ENCODE measurements at places on chromosomes 3 and 15.

DNA sequence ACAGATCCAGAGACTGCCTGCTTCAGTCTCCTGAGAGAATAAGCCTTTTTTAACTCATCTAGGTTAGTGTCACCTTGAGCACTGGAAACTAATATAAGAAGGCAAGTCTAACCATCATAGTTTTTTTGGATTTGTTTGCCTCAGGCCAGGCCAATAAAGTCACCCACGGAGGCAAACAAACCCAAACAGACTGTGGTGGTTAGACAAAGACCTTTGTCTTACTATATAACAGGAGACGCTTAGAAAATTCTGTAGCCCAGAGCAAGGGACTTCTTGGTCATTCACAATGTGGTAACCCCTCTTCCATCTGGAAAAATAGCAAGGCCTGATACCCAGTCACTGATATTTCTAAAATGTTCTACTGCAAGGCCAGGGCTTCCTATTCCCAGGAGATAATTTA, 45.3 kb upstream of the PPP2R3A start:
- no peak for DNase-seq

DNA sequence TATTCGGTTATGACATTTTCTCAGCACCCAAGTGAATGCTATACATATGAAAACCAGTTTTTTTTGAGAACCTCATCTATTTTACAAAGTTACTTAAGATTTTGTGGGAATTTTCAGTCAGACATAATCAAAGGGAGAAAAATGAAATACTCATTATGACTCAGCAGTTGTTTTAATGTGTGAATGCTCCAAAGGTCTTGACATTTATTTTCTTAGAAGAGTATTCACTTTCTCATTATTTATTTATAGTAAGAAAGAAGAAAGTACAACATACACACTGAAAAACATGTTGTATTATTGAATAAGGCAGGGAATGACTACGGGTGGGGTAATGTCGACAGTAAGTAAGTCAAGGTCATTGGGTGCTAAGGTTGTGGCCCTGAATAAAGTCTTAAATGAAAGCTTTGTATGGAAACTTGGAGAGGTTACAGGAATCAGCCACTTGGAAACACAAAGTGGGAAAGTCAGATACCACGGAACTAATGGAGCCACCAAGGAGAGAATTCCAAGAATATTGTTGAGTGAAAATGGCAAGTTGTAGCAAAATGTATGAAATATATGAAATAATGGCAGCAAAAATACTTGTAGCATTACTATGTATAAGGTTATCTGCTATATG, 844.5 kb downstream of the TBL1XR1 start:
- DNase-seq = no peak

- DNase-seq = no peak
Observed at GRCh38 chr3:87615506-87615905, 339.1 kb upstream of the POU1F1 start.

DNA sequence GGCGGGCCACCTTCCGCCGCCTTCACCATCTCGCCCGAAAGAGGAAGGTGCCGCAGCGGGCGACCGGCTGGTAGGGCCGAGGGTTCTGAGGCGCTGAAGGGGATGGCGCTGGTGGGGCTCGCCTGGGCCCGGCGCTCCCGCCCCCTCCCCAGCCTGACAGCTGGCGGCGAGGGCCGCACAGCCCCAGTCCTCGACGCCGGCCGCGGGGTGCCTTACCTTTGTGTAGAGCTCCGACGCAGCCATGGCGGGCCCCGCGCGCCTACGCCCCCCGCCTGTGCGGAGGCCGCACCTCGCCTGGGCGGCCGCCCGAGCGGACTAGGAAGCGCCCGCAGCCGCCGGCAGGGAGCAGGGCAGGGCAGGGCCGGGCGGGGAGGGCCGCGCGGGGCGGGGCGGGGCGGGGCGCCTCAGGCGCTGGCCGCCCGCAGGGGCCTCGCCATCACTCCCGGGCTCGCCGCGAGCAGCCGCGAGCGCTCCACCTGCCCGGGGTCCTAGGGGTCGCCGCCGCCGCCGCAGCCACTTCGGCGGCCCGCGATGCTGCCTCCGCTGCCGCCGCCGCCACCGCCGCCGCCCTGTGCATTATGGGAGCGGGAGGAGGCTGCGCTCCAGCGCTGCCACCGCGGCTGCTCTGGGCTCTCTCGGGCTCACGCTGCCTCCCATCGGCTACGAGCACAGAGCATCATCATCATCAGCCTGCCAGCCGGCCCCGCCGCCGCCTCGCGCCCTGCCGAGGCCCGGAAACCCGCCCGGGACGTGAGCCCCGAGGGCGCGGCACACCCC, at the start of gene MYO5A:
MYO5A (minus strand) TSS at position 317 of the 777 bp plus-strand sequence; CDS start at position 243, 74 bp downstream.
- peak; percentile 77 for DNase-seq

DNA sequence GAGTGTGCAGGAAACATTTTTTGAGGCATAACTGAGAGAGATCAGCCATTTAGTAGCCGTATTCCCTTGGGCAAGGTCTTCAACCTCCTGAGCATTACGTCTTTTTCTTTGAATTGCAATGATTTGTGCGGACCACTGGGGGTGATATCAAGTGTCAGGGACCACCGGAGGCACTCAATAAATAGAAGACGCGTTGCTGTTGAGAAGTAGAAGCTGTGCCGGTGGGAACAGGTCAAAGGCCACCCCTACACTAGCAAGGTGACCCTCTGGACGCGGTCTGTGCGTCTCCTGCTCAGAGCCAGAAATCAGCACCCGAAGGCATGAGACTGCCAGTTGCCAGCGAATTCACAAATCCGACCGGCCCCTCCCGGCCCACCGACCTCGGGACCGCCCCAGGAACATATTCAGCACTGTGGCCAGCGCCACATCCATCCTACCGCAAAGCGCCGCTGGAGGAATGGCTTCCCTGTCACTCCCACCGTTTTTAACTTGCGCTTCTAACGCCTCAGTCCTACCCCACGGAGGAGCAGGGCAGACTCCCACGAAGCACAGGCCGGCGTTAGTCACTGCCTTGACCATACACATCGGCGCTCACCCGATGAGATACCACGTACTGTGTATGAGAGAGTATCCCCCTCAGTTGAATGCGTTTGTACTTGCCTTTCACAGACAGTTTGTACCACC, 1.4 kb upstream of the GHSR start:
- DNase-seq = no peak

DNA sequence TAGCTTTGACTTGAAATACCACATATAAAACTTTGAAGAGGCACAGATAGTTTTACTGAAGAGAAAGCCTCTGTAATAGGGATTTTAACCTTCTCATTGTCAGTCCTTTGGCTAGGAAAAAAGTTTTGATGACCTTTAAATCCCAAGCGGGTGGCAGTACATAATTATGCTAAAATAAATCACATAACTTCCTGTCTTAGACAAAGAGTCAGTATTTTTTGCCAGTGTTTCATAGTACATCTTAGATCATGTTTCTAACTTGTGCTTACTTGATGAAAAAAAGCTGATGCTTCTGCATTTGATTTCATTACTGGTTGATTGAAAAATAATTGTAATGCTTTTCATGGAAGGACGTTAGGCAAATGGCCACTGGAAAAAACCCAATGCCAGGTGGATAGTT, 5.8 kb downstream of the ST3GAL6 start:
- no peak for DNase-seq

DNA sequence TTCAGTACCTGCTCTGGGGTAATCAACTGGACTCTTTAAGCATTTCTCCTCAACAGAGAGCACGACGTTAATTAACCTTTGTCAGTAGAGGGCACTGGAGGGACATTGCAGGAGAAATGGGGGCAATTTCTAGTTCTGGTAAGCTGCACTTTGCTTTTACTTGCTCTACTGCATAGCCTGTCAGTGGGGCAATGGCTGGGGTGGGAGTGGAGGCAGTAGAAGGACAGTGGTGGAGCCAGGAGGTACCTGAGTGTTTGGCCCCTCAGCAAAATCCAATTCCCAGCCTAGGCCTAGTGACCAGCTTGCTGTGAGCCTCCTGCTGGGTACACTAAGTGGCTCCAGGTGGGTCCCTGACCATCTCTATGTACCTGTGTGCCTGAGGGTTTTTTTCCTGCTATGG, 18.3 kb upstream of the MED12L start:
- DNase-seq = no peak

DNA sequence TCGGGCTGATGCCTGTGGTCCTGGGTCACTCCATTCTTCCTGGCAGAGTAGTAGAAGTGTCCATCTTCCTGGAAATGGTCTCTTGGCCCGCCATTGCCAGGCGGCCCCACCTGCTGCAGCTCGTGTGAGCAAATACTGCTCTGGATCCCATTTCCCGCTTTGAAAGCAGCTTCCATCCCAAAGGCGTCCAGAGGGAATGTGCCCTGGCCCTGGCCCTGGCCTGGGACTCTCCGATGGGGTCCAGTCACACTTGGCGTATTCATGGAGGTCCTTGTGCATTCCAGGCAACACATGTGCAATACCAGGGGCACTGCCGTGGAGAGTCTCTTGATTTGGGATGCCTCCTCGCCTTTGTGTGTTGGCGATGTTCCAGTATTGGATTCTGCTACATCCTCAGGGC, 111.1 kb downstream of the SNRPN start:
- no peak for DNase-seq

GRCh38 chr3:9859530-9860025, 15.8 kb upstream of the RPUSD3 start:
- no peak for DNase-seq

DNA sequence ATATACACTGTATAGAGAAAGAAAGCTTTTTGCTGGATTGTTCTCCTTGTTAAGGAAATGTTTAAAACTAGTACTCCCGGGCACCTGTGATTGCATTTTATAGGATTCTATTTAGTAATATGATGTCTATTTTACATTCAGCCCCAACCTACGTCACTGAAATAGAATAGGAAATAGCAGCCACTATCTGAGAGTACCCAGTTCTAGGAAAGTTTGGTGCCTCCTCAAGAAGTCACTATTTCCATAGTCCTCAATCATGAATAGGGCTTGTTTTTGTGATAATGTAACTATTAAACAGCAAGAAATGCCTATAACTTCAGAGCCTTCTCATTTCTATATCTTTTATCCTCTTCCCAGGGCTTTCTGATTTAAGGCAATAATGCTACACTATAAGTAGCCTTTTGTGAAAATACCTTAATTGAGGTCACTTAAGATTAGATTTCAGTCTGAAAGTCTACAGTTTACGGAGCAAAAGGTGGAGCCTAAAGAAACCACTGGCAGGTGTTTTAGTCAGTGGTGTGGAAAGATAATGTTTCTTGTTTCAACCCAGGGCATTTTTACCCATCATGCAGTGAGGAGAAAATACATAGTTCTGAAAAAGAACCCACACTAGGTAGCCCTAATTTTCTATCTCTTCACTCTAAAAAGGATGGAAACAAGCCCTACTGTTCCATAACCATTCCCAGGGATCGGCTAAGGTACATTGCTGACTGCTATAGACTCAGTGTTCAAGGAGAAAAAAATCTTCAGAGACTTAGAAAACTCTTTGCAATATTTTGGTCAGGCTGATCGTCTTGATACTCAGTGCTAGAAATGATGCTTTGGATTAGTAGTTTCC, 38.7 kb downstream of the TIGIT start:
- no peak for DNase-seq

GRCh38 chr3:52311576-52312119, 4.5 kb upstream of the DNAH1 start:
- DNase-seq = no peak

DNA sequence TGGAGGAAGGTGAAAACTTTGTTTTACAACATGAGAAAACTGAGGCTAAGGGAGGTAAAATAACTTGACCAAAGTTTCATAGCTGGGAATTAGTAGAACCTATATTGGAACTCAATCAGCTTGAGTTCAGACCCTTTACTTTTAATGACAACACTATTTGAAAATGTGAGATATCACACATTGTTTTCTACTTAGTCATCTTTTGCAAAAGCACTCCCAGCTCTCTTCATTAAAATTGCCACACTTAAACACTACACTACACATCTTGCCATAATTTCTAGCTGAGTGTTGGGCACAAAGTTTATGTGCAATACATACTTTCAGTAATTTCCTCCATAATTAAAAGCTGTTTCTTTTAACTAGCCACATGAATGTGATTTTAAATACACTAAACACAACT, 230.4 kb upstream of the DCBLD2 start:
- no peak for DNase-seq

GRCh38 chr3:170383567-170383966, 26.1 kb downstream of the SKIL start:
- no peak for DNase-seq

DNA sequence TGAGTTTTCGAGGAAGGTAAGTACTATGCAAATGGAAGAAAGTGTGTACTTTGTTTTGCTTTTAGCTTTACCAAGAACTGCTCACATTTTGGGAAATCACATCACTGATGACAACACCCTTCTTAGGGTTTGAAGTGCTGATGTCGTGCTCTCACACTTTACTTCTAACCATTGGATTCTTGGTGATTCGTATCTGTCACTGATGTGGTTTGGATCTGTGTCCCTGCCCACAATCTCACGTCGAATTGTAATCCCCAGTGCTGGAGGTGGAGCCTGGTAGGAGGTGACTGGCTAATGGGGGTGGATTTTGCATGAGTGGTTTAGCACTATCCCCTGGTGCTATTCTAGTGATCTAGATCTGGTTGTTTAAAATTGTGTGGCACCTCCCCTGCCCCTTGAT, 75.4 kb upstream of the RGMA start:
- no peak for DNase-seq

DNA sequence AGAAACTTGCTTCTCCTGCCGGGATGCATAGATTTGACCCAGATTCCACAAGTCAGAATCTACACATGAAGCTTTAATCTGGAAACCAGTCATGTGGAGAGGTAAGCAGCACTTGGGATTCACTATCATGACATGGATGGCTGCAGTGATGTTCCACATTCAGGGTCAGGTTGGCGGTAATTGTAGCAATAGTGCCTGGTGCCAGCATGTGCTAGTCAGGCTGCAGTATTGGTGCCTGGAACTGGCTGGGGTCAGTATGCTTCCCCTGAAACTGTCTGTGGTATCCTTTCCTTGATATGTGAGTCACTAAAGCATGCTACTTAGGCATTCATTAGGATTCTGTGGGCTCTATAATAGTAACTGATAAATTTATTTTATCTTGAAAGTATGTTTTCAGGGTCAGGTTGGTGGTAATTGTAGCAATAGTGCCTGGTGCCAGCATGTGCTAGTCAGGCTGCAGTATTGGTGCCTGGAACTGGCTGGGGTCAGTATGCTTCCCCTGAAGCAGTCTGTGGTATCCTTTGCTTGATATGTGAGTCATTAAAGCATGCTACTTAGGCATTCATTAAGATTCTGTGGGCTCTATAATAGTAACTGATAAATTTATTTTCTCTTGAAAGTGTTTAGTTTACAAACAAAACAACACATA, 1439.2 kb downstream of the ZPLD1 start:
- no peak for DNase-seq

- DNase-seq = no peak
Observed at GRCh38 chr3:101163554-101163953, 156.8 kb downstream of the IMPG2 start.

DNA sequence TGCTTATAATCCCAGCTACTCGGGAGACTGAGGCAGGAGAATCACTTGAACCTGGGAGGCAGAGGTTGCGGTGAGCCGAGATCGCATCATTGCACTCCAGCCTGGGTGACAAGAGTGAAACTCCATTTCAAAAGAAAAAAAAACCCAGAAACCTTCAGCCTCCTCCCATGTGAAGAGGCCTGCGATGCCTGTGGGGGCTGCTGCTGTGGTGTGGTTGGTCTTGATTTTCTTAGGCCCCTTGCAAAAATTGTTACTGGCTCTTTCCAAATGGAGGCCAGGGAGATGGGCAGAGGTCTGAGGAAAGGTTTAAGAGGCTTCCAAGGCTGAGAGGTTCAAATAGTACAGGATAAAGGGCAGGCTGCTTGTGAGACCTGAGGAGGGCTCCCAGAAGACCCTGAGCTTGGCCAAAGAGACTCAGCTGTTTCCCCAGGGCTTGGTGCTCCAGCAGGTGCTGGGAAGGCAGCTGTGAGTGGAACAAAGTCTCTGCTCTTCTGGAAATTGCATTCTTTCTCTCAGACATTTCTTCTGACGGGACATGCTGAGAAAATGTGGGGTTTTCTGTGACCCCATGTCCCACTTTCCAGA, 18.4 kb downstream of the GCSAM start:
- no peak for DNase-seq
